ENCODE measurements at places on chromosomes 7 and 10. TPM values are rescaled to one million over a fixed set of nuclear protein-coding genes. Genes with fewer than 3 reads are reported as not detected.

DNA sequence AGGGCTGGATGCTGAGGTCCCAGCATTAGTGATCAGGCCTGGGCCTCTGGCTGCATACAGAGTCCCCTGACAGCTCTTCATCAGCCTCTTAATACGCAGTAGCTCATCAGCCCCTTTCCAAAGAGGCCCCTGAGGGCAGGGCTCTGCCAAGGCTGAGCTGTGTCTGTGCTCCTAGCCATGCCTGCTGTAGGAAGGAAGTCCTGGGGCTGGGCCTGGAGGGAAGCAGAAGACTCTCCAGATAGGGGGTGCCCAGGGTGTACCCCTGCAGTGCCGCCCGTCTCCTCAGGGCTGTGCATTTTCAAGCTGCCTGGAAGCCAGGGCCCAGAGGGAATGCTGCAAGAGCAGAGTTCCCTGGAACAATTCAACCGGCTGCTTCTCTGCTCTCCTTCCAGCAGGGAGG, 7.3 kb upstream of the RET start:
- H3K36me3 ChIP-seq: no peaks in the 10 kb centered on the region
- DNase-seq: no peak
- H3K4me3 ChIP-seq: no peak overlapping the region
- no peaks in the 10 kb centered on the region for H3K4me1 ChIP-seq
- H3K27ac ChIP-seq: no peak overlapping the region

The AZGP1 gene
- 271 TPM for total RNA-seq

The CEP41 gene
- total RNA-seq: 6.9 TPM

The NXPH1 gene
- not detected for total RNA-seq

The TCAF1 gene
- total RNA-seq: 21.0 TPM

Measured in body of pancreas (tissue), 4 donors.